Stimulated activated CD8-positive, alpha-beta memory T cell treated with anti-CD3 and anti-CD28 coated beads, Interleukin-15, amount 100 ng/mL, for 4 hours (primary cell): ENCODE measurements at places on chromosomes 6 and 20.

DNA sequence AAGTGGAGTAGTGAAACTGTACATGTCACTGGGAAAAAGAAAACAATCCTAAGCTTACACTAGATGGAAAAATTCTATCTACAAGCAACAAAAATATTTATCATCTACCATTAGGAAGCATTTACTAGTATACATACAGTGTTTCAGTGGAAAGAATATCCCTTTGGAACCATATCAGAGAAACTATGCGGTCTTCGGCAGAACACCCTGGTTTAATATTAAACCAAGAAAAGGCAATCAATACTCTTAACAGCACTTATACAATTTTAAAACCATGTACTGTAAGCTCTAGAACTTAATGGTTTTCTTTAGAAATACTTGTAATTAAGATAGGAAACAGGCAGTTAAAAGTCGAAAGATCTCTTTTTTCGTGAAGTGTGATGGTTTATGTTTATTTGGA is 32.3 kb downstream of the GCLC start:
- no peak for DNase-seq

GRCh38 chr20:22004946-22005345 is 299.5 kb downstream of the PAX1 start:
- no peak for DNase-seq

GRCh38 chr20:50533464-50533863 is 23.3 kb downstream of the PTPN1 start:
- DNase-seq: no peak

DNA sequence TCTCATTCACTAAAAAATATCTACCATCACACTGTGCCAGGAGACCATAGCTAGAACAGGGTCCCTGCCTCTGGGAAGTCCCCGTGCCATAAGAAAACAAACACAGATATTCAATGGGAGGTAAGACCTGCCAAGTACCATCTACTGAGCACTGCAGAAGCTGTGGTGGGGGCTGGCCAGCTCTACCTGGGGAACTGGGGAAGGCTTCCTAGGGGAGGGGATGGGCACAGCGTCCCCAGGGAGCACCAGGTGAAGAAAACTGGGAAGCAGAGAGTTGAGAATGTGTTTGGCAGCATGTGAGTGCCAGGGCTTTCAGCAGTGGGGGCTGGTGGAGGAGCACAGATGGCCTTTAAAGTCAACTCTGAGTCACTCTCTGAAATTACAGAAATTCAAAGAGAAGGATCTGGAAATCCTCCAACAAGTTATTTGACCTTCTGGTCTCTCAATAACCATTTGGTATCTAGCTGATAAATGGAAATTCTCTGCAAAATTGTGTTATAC is 85.2 kb downstream of the SHLD1 start:
- no peak for DNase-seq

GRCh38 chr20:3452690-3453089 is 18.1 kb upstream of the ATRN start:
- DNase-seq: no peak
